ENCODE measurements at places on chromosomes 5 and 9.

GRCh38 chr9:34500623-34501267 lies 22.0 kb downstream of the ENHO start:
- DNase-seq = peak; percentile 70

DNA sequence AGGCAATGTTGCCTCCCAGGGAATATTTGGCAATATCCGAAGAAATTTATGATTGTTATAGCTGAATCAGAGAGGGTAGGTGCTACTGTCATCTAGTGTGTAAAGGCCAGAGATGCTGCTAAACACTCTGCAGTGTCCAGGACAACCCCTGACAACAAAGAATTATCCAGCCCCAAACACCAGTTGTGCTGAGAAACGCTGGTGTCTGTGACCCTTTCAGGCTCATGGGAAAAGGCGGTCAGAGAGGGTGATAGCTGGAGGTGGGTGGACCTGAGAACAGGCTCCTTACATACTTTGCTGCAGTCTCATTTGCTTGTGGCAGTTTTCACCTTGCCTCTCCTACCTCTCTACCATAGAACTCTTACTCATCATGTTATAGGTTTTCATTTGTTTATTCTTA lies 295.3 kb upstream of the DMRT1 start:
- DNase-seq = no peak

- DNase-seq = no peak
Observed at GRCh38 chr5:58754250-58754649, 171.4 kb downstream of the RAB3C start.

GRCh38 chr9:133592731-133593409 lies 16.3 kb downstream of the FAM163B start:
- no peak for DNase-seq

Measured in stimulated activated CD4-positive, alpha-beta T cell treated with anti-CD3 and anti-CD28 coated beads, Interleukin-15, amount 100 ng/mL, for 48 hours (primary cell).